GM03348 (cell line): ENCODE measurements at places on chromosomes 5 and 9.

- DNase-seq = no peak
Observed at GRCh38 chr5:114504560-114504959, 142.7 kb downstream of the KCNN2 start.

- no peak for DNase-seq
Observed at GRCh38 chr5:10729320-10730042, 31.6 kb downstream of the DAP start.

GRCh38 chr5:16669776-16670175 lies 53.0 kb upstream of the RETREG1 start:
- no peak for DNase-seq

DNA sequence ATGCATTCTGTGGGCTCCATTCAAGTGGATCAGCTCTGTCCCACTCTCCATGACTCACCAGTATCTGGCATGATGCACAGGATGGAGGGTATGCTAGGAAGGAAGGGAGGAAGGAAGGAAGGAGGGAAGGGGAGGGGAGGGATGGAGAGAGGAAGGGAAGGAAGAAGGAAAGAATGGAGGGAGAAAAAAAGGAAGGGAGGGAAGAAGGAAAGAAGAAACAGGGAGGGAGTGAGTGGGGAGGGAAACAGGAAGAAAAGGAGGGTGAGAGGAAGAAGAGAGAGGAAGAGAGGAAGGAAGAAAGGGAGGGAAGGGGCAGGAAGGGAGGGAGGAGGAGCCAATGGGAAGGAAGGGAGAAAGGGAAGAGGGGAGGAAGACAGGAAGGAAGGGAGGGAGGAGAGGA lies 5.3 kb upstream of the BARHL1 start:
- no peak for DNase-seq

- DNase-seq = no peak
Observed at GRCh38 chr5:95777441-95777840, 45.1 kb downstream of the GLRX start.

DNA sequence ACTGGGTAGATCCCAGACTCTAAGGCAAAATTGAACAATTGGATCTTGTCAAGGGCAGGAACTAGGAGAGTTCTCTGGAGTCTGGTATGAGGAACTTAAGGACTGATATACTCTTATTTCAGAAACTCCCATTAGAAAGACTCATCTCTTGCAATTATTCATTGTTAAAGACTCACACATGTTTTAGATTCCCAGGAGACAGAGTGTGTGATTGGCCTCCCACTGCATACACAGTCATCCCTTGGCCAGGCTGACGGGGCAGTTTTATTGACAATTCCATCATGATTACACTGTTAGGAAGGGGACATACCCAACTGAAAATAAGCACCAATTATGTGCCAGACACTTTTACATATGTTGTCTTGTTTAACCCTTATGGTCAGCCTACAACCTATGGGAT lies 347.2 kb downstream of the DMAC1 start:
- peak; percentile 9 for DNase-seq

DNA sequence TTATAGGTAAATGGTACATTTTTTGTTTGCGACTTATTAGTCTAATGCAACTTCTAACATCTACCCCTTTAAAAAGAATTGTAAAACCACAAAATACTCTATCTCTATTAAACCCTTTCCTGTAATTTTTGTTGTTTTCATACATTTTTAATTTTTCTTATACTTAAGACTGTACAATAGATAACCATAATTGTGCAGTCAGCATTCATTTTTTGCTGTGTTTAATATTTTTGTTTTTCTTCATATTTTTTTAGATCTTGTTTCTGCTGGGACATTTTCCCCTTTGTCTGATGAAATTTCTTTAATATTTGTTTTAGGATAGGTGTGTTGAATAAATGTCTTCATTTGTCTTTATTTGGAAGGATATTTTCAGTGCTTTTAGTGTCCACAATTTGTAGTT lies 19.9 kb downstream of the OR1J1 start:
- no peak for DNase-seq

DNA sequence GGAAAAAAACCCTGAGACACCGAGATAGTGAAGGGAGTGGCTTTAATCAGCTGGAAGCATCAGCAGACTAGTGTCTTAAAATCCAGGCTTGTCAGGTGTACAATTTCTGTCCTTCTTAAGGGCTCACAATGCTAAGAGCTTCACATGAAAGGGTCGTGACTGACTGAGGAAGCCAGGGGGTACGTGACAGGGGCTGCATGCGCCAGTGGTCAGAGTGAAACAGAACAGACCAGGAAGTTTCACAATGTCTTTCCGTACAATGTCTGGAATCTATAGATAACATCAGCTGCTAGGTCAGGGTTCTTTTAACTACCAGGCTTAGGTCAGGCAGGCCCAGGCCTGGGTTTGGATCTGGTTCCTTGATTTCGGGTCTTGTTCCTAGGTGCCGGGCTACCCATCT lies 253.0 kb downstream of the CDH10 start:
- DNase-seq = no peak

DNA sequence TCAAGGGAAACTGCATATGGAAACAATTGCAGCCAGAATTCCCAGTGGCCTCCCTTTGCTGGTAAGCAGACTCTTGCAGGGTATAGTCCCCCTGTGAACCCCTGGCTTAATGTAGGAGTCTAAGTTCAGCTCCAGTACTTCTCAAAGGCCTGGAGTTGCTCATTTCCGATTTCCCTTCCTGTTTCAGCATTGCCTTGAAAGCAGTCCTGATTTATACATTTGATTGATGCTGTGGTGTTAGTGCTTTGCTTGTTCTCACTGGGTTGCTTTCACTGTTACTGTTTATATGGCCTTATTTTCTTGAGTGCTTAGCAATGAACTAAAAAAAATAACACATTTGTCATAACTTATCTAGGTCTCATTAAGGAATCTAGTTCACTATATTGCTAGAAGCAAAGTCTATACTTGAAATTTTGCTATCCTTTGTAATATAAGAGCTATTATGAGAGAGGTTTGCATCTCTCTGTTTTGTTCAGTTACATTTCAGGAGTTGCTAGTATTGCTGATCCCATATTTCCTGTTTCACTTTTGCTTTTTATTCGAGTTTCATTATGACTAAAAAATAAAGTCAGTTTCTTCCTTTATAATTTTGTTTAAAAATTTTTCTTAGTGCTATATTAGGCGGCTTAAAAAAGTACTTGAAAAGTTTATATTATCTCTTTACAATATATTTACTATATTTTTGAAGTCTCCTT lies 122.4 kb upstream of the NMUR2 start:
- peak; percentile 7 for DNase-seq

- DNase-seq = no peak
Observed at GRCh38 chr9:1201901-1202300, 151.7 kb downstream of the DMRT2 start.

GRCh38 chr5:3818624-3819023 lies 223.0 kb downstream of the IRX1 start:
- DNase-seq = no peak

DNA sequence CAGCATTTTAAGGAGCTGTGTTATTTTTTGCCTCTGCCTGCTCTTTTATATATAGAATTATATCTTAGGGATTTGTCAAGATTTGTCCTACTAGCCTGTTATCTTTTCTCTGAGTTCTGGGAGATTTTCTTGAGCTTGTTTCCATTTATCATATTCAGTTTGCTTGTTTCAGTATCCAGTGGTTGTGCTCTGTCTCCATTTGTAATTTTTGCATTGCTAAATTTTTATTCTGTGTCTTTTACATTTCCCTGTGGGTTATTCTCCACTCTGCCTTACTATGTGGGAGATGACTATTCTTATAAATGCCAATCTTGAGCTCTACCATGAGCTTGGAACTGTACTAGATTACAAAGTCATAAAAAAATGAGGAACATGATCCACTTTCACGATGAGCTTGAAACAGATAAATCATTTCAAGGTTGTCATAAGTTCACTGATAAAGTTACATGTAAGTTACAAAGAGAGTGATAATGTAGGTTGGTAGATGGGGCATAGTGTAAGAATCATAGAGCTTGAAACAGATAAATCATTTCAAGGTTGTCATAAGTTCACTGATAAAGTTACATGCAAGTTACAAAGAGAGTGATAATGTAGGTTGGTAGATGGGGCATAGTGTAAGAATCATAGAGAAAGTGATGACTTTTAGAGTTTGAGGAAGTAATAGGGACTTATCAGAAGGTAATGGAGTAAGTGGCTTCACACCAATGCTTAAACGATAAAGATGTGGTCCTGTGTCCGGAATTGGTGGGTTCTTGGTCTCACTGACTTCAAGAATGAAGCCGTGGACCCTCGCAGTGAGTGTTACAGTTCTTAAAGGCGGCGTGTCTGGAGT lies 287.3 kb downstream of the ADGRV1 start:
- DNase-seq = no peak

DNA sequence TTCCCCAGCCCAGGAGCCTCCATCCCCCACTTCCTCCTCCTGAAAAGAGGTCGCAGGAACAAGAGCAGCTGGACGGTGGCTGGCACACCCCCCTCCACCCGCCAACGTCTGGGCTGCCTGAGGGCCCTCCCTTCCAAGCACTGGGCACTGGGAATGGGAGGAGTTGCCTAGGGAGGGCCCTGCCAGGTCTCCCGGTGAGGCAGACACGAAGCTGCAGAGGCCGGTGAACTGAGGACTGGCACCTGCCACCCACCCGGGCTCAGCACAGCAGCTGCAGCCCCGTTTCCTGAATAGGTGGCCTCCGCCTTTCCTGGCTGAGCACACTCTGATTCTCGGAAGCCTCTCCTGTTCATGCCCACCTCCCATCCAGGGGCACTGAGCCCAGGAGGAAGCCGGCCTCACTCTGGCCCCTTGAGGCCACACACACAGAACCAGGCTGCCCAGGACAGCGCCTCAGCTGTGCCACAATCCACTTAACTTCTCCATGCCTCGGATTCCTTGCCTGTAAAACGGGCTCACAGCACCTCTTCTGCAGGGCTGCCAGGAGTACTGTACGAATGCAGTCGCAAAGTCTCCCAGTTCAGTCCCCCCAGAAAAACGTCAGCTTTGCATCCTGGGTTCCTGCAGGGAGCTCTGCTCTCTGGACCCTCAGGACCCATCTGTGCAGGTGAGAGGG lies 1.3 kb downstream of the NPDC1 start:
- peak; percentile 44 for DNase-seq

DNA sequence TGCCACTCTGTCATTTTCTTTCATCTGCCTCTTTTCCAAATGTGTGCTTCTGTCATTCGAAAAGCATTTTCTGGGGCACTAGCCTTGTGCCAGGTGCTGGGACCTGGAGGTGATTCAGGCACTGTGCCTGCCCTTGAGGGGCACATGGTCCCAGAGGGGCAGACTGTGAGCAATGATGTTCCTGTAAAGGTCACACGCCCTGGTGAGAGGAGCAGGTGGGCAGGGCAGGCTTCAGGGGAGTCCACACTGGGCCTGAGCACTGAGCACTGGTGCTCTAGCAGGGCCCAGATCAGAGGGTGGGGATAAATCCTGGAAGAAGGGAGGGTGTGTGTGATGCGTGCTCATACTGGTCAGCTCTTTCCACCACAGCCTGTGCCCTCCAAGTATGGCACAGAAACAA lies 77.8 kb downstream of the COL15A1 start:
- no peak for DNase-seq

GRCh38 chr9:98056269-98057137 lies at the start of gene NANS:
Gene NANS, plus strand, starts transcription at chr9:98056732. Its CDS starts 77 bp downstream, at chr9:98056809.
- DNase-seq = peak; percentile 99

DNA sequence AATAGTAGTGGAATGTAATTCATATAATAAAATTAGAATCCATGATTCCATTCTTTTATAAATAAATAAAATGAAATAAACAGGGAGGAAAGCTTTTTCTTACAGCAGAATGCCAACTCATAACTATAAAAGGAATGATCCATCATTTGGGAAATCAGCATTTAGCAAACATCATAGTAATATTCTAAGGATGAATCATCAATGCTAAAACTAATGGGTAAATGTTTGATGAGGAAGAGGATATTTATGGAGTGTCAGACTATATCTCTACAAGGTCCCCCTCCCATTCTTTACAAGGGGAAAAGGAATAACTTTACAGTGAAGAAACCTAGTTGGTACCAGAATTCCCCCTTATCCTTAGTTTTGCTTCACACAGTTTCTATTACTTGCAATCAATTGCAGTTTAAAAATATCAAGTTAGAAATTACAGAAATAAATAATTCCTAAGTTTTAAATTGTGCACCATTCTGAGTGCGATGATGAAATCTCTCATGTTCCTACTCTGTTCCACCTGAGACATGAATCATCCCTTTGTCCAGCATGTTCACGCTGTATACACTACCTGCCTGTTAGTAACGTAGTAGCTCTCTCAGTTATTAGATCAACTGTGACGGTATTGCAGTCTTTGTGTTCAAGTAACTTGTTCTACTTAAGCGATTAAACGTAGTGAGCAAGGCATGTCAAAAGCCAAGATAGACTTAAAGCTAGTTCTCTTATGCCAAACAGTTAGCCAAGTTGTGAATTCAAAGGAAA lies 14.2 kb upstream of the JAKMIP2 start:
- no peak for DNase-seq

- no peak for DNase-seq
Observed at GRCh38 chr9:130450344-130451003, 5.7 kb downstream of the ASS1 start.

GRCh38 chr5:75610201-75610600 lies 1.1 kb upstream of the ANKDD1B start:
- no peak for DNase-seq

DNA sequence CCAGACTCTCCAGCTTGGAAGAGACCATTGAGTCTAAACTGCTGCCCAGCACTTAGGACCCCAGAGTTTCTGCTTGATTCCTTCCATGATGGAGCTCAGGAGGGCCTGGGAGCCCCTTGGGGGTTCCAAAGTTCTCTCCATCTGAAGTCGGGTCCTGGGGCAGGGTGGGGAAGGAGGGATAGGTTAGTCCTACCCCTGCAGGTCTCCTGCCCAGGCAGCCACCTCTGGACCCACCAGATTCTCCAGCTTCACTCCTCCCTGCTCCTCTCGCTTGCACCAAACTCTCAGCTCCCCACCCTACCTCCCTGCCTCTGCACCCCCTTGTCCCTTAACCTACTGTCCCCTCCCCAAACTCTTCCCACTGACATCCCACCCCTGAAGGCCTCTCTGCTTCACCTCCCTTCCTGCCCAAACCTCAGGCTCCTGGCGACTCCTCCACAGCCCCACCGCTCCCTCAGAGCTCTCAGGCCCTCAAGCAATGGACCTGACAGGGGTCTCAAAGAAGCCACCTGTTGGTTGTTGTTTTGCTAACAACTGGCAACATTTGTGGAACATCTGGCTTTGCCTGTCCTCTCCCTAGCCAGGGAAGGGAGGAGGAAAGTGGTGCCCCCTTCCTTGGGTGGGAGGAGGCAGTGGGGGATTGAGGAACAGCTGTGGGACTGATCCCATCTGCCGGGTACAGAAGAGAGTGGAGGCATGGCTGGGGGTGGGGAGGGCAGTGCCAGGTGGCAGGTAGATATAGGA lies 137.5 kb downstream of the RGS3 start:
- DNase-seq = no peak

GRCh38 chr5:89265511-89266179 lies 382.7 kb upstream of the MEF2C start:
- peak; percentile 52 for DNase-seq

DNA sequence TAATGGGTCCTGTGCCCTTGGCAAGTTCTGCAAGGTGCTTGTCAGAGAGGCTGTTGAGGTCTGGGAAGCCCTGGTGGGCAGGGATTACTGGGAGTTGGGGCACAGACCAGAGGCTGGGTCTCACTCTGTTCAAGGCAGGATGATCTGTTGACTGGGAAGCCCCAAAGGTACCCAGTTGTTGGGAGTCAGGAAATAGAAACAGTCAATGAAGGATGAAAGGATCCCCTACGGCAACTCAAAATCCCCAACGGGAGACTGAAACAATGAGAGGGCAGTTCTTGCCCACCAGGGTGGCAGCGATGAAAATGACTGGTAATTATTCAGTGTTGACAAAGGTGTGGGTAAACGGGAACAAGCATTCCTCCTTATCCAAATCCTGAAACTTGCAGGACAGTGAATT lies 31.2 kb downstream of the BNIP1 start:
- no peak for DNase-seq
